ENCODE measurements at places on chromosomes 3 and 15.

GRCh38 chr3:167653760-167654159 is at the start of gene WDR49:
Gene WDR49 (minus strand): TSS chr3:167653942. CDS start chr3:167653425, 517 bp downstream.
- peak; percentile 15 for DNase-seq

DNA sequence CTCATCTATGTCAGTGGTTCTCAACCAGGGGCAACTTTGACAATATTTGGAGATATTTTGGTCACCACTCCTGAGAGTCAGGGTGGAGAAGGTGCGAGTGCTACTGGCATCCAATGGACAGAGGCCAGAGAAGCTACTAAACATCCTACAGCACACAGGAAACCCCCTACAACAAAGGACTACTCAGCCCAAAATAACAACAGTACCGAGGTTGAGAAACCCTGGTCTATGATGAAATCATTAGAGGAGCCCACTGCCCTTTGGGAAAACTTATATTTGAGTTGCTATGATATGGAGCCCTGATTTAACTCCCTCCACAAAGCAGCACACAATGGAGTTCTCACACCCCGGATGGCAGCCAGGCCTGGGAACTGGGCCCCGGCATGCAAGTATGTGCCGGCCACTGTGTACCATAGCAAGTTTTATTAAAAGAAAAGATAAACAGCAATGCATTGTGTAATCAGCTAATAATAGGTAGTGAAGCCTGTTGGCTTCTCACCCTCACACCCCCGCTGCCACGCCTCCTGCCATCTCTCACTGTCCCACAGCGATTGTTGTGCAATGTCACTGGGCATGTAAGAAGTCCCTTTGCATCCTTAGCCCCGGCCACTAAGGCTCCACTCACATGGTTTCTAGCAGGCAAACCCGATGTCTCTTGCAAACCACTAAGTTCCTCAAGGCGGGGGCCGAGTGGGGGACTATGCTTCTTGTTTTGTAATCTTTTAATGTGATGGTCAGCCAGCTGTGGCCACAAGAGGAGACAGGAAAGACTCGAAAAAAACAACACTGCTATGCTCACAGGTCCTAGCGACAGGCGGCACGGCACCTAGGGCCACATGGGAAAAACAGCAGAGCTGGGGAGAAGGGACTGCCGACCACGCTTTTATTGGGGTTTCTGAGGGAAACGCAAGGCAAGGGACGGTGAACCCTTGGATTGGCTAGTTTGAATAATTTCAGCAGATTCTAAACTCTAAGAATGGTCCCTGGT is 110.0 kb downstream of the AQP9 start:
- no peak for DNase-seq

DNA sequence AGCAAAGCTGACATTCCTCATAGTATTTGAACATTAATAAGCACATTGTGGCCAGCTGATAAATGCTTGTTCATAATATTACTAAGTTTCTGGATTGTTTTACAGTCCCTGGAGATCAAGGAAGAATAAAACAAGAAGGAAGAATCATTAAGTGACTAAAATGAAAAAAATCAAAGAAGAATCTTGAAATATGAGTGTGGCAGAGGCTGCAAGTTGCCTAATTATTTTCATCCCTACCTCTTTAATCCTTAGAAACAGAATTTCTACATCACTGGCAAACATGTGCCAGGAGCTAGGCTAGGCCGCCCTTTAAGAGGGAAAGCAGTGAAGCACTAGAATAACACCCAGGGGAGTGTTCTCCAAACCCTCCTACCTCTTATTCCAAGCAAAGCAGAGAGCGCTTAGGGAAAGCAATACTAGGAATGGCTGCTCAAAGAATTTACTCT is 98.9 kb downstream of the MAGI1 start:
- DNase-seq, result no peak

GRCh38 chr3:153330901-153331300 is 168.9 kb downstream of the RAP2B start:
- DNase-seq, result no peak

DNA sequence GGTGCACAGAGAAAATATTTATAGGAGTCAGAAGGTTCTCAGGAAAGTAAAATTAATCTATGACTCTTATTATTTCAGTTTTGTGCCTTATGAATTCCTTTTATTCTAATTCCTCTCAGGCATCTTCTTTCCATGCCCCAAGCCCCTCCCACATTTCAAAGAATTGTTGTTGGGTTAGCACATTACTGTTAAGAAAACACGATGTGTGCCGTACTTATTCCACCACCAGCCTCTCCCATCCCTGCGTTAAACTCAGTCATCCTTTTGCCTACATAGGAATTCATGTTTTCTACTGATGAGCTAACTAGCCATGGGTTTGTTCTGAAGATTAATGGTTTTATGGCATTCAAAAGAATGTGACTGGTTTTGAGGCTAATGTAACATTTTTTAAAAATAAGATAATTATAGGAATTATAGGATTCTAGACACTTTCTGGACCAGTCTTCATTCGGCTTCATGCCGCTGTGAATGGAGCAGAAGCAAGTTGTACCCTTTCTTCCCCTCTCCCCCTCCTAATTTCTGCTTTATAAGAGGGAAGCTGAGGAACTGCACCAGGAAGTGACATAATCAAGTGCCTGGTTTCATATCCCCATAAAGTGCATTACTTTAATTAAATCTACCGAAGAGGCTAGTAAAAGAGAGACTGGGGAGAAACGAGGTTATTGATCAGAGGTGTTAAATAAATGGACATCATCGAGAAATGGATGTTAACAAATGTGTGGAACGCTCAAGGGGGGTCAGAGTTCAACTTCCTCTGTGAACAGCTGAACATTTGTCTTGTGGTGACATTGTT is 12.3 kb upstream of the MB21D2 start:
- no peak for DNase-seq

DNA sequence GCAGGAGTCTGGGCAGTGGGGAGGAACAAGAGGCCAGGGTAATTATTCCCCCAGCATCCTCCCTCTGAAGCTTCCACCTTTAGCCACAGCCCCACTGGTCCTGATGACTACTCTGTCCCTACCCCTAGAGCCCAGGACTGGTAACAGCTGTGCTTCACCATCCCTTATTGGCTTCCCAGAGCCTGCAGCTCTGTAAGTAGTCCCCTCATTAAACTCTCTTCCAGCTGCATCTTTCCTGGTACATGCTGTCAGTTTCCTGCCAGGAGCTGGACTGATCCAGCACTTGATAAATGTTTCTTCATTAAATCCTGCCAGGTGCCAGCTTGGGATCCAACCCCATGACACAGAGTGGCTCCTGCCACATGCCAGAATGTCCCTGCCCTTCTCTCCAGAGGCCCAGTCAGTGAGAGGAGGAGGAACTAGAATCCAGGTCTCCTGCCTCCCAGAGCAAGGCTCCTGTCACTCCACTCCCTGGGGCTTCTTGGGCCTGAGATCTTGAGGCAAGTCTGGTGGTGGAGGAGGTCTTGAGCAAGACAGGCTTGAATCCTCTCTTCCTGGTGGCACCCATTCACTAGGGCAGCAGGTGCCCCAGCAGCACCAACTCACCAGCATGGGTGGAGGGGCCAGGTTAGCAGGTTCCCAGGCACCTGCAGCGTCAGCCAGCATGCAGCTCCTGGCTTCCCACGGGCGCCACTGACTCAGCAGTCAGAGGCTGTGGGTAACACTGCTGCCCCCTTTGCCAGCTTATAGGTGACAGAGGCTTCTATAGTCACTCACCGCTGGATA is 27.6 kb downstream of the FBXW12 start:
- DNase-seq, result no peak

- DNase-seq, result peak; percentile 44
These were observed 748 bp downstream of the MRPS25 start for GRCh38 chr3:15064299-15064834.

- no peak for DNase-seq
These were observed 166.2 kb upstream of the TBC1D5 start for GRCh38 chr3:17908399-17909191.

GRCh38 chr15:91517491-91518200 is 335.9 kb upstream of the SLCO3A1 start:
- DNase-seq, result no peak

DNA sequence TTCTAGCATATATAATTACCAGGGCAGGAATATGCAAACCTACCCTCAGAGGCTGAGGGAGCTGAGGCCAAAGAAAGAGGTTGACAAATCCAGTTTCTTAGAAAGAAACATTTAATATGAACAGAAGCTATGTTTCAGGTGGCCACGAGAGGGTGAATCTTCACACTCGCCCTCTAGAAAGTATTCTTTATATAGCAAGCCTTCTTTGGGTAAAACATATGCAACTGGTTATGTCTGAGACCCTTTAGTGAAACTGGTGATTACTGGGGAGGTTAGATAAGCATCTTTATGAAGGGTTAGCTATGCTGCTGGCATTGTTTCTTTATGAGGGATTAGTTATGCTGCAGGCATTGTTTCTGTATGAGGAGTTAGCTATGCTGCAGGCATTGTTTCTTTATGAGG is 50.7 kb upstream of the GOLGA6L2 start:
- DNase-seq, result peak; percentile 6

- DNase-seq, result no peak
These were observed 324.0 kb upstream of the SLCO3A1 start for GRCh38 chr15:91529534-91529933.

- peak; percentile 48 for DNase-seq
These were observed 62.0 kb upstream of the BCL6 start for GRCh38 chr3:187807086-187807862.

DNA sequence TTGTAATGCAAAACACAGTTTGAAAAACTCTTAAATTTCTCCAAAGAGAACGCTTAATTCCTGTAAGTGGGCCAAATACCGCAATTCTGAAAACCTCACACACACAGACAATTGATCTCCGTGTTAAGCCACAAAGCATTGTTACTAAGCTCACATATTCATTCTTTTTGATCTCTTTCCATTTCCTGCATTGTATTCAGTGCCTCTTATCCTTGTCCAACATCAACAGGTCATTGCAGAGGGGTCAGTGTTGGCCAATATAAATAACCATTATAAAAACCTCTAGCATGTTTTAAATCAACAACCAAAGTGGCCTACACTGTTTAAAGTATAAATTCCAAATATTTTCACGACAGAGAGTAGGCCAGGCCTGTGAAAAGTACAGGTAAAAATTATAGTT is 171.1 kb downstream of the PDZRN3 start:
- no peak for DNase-seq

- no peak for DNase-seq
These were observed 26.9 kb downstream of the CCR4 start for GRCh38 chr3:32978331-32978730.

DNA sequence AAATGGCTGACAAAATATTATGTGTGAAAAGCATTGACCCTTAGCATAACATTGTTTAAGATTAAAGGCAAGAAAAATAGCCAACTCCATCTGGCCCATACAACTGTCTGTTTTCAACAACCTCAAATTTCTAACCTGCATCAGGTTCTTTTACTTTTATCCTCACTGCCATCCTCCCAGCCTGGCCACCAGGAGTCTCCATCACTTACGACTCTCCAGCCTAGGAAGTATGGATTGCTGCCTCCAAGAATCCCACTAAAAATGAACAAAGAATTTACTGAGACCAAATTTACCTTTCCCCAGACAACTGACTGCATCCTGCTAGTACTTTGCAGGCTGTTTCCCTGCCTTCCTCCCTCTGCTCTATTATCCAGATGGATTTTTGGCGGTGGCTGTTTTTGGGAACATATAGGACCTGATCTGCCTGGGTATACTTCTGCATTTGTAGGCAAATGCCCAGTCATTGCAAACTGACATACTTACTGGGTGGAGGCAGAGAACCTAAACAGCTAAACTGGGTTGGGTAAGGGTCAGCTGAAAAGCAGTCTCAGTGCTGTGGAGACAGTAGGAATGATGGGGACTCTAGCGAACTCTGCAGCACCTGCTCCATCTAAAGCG is 144.2 kb downstream of the GHSR start:
- DNase-seq, result no peak

Measured in GM12865 (cell line).